ENCODE measurements at places on chromosomes 7 and 10.
A peak's percentile ranks its signal among the peaks of the same experiment; 100 is the strongest.

- DNase-seq: no peak
Observed at GRCh38 chr10:30184397-30185033, 125.1 kb upstream of the JCAD start.

DNA sequence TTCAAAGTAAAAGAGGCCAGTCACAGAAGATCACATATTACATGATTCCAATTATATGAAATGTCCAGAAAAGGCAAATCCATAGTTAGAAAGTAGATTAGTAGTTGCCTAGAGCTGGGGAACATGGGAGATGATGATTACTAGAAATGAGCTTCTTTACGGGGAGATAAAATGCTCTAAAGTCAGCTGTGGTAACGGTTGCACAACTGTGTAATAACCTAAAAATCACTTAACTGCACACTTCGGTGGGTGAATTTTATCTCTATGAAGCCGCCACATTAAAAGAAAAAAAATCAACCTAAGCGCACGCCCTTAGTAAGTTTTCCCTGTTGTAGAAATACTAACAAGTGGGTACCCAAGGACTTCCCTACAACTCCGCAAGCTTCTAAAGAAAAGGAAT lies 15.9 kb downstream of the XRCC2 start:
- DNase-seq: no peak

DNA sequence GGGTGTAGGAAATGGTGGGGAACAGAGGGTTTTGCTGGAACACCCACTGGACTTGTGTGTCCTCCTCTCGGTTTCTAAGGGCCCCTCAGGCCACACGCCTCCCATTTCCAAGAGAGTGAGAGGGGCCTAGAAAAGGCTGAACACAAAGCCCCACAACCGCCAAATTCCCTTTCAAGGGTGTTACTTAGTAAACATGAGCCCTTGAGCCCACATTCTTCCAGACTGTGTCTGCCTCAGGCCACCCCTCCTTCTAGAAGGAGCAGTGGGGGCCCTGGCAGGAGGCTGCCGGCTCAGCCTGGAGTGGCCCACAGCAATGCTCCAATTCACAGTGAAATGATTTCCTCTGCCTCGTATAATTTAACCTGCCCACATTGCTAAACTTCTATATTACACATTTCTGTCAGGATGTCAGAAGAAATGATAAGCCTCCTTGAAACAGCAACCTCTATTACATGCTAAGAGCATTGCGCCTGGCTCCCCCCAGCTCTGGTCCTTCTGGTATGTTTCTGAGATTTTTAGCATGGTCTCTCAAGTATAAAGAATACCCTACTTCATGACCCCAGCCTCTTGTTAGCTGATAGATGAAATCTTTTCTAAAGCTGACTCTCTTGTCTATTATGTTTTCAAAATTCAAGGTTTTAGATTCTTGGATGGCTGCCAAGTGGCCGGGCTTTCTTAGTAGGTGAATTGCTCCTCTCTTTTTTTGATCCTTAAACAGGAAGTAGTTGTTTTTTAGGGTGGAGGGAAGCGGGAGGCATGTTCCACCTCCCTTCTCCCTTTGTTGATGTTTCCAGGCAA lies 673.9 kb upstream of the GALNT17 start:
- DNase-seq: no peak

- DNase-seq: no peak
Observed at GRCh38 chr7:84207025-84207424, 12.4 kb upstream of the SEMA3A start.

- DNase-seq: no peak
Observed at GRCh38 chr7:70043015-70043538, 444.8 kb downstream of the AUTS2 start.

DNA sequence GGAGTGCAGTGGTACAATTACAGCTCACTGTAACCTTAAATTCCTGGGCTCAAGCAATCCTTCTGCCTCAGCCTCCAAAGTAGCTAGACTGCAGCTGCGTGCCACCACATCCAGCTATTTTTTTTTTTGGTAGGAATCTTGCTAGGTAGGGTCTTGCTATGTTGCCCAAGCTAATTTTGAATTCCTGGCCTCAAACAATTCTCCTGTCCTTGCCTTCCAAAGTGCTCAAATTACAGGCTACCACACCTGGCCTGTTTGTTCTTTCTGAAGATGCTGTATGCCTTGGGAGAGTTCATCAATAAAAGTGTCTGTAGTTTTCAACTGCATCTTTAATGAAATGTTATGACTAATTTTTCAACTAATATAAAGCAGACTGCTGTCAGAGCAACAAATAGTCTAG lies 452 bp downstream of the SAMD9 start:
- no peak for DNase-seq

DNA sequence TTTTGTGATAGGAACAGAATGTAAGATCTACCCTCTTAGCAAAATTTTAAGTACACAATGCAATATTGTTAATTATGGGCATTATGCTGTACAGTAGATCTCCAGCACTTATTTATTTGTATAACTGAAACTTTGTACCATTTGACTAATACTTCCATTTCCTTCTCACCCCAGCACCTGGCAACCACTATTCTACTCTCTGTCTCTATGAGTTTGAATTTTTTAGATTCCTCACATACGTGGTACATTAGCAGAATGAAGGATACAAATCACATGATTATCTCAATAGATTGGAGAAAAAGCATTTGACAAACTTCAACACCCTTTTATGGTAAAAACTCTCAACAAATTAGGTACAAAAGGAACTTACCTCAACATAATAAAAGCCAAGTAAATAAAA lies 90.3 kb upstream of the DLX6 start:
- no peak for DNase-seq

DNA sequence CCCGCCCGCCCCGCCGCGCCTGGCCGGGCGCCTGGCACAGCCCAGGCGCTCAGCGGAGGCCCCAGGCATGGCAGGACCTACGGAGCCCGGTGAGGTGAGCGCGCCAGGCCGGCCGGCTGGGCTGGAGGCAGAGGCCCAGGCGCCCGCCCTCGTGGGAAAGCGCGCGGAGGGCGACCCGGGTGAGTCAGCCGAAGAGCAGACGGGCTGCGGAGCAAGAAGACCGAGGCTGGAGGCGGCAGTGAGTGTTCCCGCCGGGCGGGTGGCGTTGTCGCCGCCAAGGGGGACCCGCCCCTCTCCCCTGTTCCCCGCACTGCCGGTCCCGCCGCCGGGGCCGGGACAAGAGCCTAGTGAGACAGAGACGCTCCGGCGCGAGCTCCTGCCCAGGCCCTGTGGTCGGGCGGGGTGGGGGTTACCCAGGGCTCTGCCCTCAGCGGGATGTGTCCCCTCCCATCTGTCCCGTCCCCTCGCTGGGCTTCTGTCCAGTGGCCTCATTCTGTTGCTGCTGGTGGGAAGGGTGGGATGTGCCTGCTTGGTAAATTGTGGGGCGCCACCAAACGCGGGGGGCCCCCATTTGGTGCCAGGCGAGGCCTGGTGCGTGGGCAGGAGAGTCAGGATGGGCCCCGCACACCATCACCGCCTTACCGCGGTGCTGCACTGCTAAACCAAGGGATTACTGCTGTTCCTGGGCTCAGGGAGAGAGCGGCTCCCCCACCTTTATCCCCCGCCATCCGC lies 17.0 kb upstream of the NODAL start:
- DNase-seq: peak; percentile 36

DNA sequence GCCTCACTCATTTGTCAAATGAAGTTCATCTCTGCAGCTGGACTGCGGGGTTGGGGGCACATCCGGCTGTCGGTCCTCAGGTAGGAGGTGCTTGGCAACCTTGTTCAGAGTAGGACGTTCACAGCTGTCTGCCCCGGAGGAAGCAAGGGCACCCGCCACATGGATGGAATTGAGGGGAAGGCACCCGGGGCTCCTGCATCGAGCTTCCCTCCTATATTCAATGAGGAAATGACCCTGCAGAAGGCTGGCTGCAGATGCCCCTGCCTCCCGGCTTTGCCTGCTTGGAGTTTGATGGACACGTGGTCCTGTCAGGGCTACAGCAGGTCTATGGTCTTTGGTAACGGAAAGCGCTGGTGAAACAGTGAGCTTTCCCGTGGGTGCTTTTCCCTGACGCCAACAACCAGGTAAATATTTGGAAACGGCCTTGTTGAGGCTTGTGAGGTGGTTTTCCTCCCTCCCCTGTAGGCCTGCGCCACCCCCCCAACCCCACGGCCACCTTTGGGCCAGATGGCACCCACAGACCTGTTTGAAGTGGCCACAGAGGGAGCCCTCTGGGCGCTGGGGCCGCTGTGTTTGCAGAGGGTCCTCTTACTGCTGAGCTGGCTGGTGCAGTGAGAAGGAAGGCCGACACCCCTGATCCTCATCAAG lies 32.9 kb downstream of the HTRA1 start:
- no peak for DNase-seq

DNA sequence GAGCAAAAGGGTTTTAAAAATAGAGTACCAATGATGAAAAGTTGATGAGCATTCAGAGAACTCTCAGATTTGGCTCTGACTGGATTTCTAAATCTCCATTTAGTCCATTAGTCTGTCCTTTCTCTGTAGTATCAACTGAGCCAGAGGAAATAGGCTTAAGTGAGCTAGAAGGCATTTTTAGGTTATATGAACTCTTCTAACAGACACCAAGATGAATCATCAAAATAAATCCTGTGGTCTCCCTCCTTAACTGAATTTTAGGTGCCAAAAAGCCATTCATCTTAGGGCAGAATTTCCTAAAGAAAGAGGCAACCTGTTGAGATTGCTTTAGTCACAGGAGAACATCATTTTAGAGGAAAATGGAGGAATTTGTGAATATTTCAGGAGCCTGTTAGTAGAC lies 305.1 kb downstream of the AUTS2 start:
- no peak for DNase-seq

DNA sequence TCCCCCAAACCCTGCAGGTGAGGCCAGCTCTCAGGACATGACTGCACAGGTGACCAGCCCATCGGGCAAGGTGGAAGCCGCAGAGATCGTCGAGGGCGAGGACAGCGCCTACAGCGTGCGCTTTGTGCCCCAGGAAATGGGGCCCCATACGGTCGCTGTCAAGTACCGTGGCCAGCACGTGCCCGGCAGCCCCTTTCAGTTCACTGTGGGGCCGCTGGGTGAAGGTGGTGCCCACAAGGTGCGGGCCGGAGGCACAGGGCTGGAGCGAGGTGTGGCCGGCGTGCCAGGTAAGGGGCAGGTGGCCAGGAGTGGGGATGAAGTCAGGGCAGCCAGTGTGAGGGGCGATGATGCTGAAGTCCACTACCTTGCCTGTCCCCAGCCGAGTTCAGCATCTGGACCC lies 8.3 kb upstream of the ATP6V1F start:
- DNase-seq: no peak
